ENCODE measurements at places on chromosomes 12 and 14.
A peak's percentile ranks its signal among the peaks of the same experiment; 100 is the strongest.

DNA sequence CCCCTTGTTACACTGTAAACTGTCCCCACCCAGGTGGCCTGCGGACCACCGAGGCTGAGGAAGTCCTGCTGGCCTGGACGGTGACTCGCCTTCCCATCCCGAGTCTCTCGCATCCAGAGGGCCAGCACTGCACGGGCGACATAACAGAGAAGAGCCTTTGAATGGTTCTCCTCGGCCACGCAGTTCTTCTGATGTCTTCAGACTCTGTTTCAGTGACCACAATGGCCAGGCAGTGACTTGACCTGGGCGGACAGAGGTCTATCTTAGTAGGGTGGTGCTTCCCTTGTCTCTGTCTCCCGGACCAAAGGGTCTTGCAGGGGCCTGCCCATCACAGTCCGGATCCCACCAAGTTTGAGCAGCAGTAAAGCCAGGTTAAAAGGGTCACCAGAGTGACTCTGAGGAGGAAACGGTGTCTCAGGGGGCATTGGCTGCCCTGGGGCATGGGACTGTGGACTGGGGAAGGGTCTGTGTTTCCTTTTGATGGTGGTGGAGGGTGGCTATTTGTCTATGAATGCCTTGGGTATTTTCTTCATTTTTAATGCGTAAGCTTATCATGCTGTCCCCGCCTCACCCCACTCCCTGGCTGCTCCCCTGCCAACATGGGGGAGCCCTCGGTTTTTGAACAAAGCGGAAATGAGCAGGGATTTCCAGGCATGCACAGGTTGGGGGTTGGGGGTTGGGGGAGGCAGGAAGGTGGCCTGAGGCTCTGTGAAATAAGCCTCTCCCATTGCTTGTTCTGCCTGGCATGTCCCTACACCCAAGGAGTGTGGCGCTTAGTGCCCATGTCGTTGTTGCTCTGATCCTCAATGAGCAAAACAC, 10.3 kb downstream of the KRT85 start:
- peaks cover 23% of the 10 kb centered on the region for H3K4me1 ChIP-seq
- H3K27me3 ChIP-seq = peaks cover 8% of the 10 kb centered on the region
- H3K4me3 ChIP-seq = no peak overlapping the region
- H3K27ac ChIP-seq = no peak overlapping the region
- H3K36me3 ChIP-seq = no peaks in the 10 kb centered on the region
- no peak for DNase-seq

GRCh38 chr12:89448951-89449371, 75.6 kb downstream of the GALNT4 start:
- H3K4me3 ChIP-seq = no peak overlapping the region
- peaks cover 40% of the 10 kb centered on the region for H3K36me3 ChIP-seq
- no peak overlapping the region for H3K27ac ChIP-seq
- no peaks in the 10 kb centered on the region for H3K27me3 ChIP-seq

- no peak for DNase-seq
- peaks cover 2% of the 10 kb centered on the region for H3K27me3 ChIP-seq
- H3K4me3 ChIP-seq = no peak overlapping the region
- H3K27ac ChIP-seq = no peak overlapping the region
These were observed 20.0 kb downstream of the RHOJ start for GRCh38 chr14:63224196-63224595.

DNA sequence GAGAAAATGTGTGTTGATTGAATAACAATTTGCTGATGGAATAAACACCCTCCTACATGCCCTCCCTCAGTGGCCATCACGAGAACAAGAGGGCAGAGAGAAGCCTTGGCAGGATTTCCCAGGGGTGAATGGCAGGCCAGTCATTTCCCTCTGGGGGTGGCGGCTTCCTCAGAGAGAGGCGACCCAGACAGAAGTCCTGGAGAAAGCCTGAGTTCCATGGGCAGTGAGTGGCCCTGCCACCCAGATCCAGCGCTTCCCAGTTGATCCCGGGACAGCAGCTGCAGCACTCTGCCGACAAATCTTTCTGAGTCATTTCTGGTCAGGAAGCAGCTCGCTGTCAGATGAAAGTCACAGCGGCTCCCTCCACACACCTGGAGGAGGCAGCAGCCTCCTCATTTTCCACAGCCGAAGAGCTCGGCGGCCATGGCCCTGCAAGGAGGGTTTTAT, 123.0 kb downstream of the SCARB1 start:
- peaks cover 41% of the 10 kb centered on the region for H3K4me1 ChIP-seq
- no peaks in the 10 kb centered on the region for H3K36me3 ChIP-seq
- no peak overlapping the region for H3K27ac ChIP-seq
- peaks cover 17% of the 10 kb centered on the region for H3K27me3 ChIP-seq
- H3K4me3 ChIP-seq = no peak overlapping the region

- peak overlapping the region; percentile 95 for H3K4me3 ChIP-seq
- H3K27me3 ChIP-seq = no peaks in the 10 kb centered on the region
- peaks cover 65% of the 10 kb centered on the region for H3K4me1 ChIP-seq
- peak overlapping the region; percentile 80 for H3K27ac ChIP-seq
These were observed 3.4 kb downstream of the NACA start for GRCh38 chr12:56721721-56722120.

GRCh38 chr14:61493239-61493638, 171.9 kb downstream of the PRKCH start:
- no peak for DNase-seq
- H3K4me1 ChIP-seq = peaks cover 35% of the 10 kb centered on the region
- peaks cover 59% of the 10 kb centered on the region for H3K36me3 ChIP-seq
- no peaks in the 10 kb centered on the region for H3K27me3 ChIP-seq

DNA sequence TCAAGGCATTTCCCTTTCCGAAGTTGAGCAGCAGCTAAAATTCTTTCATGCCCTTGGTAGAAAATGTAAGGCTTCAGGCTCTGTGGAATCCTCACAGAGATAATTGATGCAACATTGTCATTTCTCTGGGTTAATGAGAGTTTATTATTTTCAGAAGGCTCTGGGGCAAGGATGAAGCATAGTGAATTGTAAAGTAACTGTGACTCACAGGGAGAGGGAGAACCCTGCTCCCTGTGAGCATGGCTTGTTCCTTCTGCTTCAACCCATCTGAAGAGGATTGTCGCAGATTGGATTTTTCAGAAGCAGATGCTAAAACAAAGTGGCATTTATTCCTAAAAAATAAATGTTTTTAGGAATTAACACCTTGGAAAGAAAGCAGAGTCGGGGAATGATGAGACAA, 41.2 kb downstream of the APOBEC1 start:
- H3K4me3 ChIP-seq = no peak overlapping the region
- H3K27ac ChIP-seq = no peak overlapping the region
- DNase-seq = no peak
- no peaks in the 10 kb centered on the region for H3K4me1 ChIP-seq
- H3K27me3 ChIP-seq = peaks cover 37% of the 10 kb centered on the region

- H3K4me3 ChIP-seq = no peak overlapping the region
- peaks cover 72% of the 10 kb centered on the region for H3K36me3 ChIP-seq
- no peak for DNase-seq
- no peak overlapping the region for H3K27ac ChIP-seq
- H3K27me3 ChIP-seq = no peaks in the 10 kb centered on the region
These were observed 45.4 kb downstream of the PPP4R3A start for GRCh38 chr14:91464615-91465205.

DNA sequence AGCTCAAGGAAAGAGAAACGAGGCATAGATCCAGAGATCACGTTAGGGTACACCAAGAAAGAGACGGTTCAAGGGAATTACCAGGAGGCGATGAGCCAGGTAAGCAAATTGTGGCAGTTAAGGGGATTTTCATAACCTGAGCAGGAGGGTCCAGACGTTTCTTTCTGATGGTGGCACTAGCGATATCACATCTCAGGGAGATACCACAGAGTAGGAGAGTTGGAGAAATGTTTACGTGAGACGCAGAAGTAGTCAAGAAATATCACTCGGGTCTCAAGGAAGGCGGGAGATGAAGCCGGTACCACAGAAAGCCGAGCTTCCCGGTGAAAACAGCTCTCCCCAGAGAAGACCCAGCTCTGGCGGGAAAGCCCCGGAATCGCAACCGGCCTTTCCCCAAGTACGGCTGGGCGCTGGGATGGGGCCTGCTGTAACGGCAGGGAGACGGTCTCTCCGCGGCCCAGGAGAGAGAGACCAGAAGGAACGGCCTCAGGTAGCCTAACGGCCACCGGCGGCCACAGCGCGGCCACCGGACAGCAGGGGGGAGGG, 485 bp downstream of the SENP1 start:
- peak; percentile 37 for DNase-seq
- H3K27ac ChIP-seq = peak overlapping the region; percentile 91
- peaks cover 54% of the 10 kb centered on the region for H3K4me1 ChIP-seq
- H3K4me3 ChIP-seq = peak overlapping the region; percentile 91
- peaks cover 4% of the 10 kb centered on the region for H3K36me3 ChIP-seq

DNA sequence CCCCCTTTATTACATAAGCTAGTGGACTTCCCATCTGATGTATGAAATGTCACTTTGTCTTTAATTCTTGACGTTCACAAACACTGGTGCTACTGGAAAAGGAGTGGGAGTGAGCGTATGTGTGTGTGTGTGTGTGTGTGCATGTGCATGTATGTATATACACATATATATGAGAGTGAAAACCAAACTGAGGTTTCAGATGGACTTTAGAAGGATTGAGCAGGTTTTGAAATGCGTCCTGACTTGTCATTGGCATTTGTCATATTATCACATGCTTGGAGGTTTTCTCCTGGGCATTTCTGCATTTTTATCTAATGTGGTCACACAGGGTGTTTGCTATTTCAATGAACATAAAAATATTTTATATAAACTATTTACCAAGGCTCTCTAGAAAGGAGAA, 1085.9 kb downstream of the BCL11B start:
- peaks cover 98% of the 10 kb centered on the region for H3K4me1 ChIP-seq
- no peak for DNase-seq
- H3K27me3 ChIP-seq = no peaks in the 10 kb centered on the region
- H3K27ac ChIP-seq = peak overlapping the region; percentile 90
- peaks cover 13% of the 10 kb centered on the region for H3K36me3 ChIP-seq
- no peak overlapping the region for H3K4me3 ChIP-seq

- peaks cover 38% of the 10 kb centered on the region for H3K36me3 ChIP-seq
- H3K27me3 ChIP-seq = no peaks in the 10 kb centered on the region
- no peaks in the 10 kb centered on the region for H3K4me1 ChIP-seq
- peak overlapping the region; percentile 16 for H3K27ac ChIP-seq
- no peak overlapping the region for H3K4me3 ChIP-seq
- DNase-seq = no peak
These were observed 205.6 kb upstream of the RGS6 start for GRCh38 chr14:71726580-71727021.

GRCh38 chr14:98605043-98605442, 667.0 kb downstream of the BCL11B start:
- H3K4me1 ChIP-seq = no peaks in the 10 kb centered on the region
- H3K4me3 ChIP-seq = no peak overlapping the region
- H3K27ac ChIP-seq = no peak overlapping the region
- H3K27me3 ChIP-seq = no peaks in the 10 kb centered on the region
- H3K36me3 ChIP-seq = no peaks in the 10 kb centered on the region
- no peak for DNase-seq

DNA sequence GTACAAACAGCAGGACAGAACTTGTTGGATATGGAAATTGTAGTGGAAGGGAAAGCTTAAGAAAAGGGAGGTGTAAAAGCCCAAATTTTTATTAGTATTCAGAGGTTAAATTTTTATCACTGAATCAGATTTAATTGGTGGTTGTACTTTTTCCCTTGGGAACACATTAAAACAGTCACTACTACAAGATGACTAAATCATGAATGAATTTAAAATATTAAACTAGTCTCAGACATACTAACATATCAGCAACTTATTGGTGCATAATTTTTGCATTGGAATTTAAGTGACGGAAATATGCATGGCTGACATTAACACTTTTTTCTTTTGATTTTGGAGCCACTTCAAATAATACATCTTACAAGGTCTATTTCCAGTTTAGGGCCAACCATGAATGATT, 27.6 kb downstream of the SAMD4A start:
- no peak overlapping the region for H3K4me3 ChIP-seq
- H3K4me1 ChIP-seq = peaks cover 10% of the 10 kb centered on the region
- H3K27me3 ChIP-seq = peaks cover 28% of the 10 kb centered on the region
- no peak overlapping the region for H3K27ac ChIP-seq

- peaks cover 9% of the 10 kb centered on the region for H3K27me3 ChIP-seq
- H3K27ac ChIP-seq = no peak overlapping the region
- H3K4me1 ChIP-seq = no peaks in the 10 kb centered on the region
- no peak for DNase-seq
- H3K36me3 ChIP-seq = no peaks in the 10 kb centered on the region
- H3K4me3 ChIP-seq = no peak overlapping the region
These were observed 97.9 kb upstream of the USP44 start for GRCh38 chr12:95648990-95649791.

- H3K27me3 ChIP-seq = no peaks in the 10 kb centered on the region
- no peak for DNase-seq
- no peaks in the 10 kb centered on the region for H3K4me1 ChIP-seq
- no peak overlapping the region for H3K27ac ChIP-seq
- H3K36me3 ChIP-seq = peaks cover 2% of the 10 kb centered on the region
- no peak overlapping the region for H3K4me3 ChIP-seq
These were observed 18.1 kb upstream of the WDR20 start for GRCh38 chr14:102121567-102121966.

DNA sequence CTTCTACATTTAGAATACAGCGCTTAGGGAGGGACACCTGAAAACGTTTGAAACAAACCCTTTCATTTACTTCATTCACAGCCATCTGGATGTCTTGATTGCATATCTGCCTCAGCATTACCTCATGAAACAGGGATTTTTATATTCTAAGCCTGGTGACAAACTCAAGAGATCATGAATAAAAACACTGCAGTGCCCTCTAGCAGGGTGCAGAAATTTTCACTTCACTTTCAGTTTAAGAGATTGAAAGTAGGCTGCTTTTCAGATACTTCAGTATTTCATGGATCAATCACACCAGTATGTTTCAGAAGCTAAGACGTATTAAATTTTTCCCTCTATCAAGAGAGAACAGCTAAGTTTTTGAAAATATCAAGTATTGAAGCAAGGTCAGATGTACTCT, 467.8 kb downstream of the MDGA2 start:
- no peak overlapping the region for H3K4me3 ChIP-seq
- no peaks in the 10 kb centered on the region for H3K27me3 ChIP-seq
- no peaks in the 10 kb centered on the region for H3K36me3 ChIP-seq
- H3K27ac ChIP-seq = no peak overlapping the region

DNA sequence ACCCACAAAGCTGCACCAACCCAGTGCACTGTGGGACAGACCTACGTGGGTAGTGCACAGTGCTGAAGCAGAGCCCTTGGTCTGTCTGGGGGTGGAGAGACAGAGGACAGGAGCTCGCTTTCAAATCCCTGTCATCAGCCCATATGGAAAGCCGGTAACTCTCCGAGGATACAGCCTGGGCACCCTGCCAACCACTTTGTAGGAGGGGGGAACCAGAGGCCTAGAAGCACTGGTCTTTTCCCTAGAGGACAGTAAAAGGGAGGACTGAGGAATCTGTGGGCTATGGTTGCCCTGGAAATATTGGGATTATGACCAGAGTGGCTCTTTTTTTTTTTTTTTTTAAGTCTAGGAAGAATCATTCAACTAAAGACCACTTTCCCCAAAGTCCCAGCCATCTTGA, 74.3 kb downstream of the MAP3K9 start:
- no peak for DNase-seq
- H3K4me3 ChIP-seq = no peak overlapping the region
- peaks cover 4% of the 10 kb centered on the region for H3K36me3 ChIP-seq
- H3K27ac ChIP-seq = no peak overlapping the region
- no peaks in the 10 kb centered on the region for H3K4me1 ChIP-seq
